Activated CD4-positive, alpha-beta T cell treated with anti-CD3 and anti-CD28 coated beads, Interleukin-2, amount 50 U/mL, for 1 hour (primary cell): ENCODE measurements at places on chromosomes 3 and 15.

DNA sequence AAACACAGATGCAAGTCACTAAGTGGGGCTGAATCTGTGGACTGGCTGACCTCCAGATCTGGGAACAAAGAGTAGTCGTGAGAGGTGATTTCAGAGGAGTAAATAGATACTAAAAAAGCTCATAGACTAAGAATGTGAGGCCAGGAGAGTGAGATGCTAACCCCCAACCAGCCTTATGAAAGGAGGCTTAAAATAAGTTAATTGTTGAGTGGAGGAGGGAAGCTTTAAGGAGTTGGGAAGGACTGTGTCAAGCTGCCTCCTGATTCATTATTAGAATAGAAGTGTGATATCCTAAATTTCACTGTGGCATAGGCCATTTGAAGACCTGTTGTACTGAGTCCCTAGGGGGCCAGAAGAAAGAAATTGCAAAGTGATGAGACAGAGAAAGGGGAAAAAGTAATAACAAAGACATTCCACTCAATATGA is 107.6 kb downstream of the RBPMS2 start:
- no peak for DNase-seq

- no peak for DNase-seq
Measured at GRCh38 chr3:179181993-179182551, 33.9 kb downstream of the PIK3CA start.

DNA sequence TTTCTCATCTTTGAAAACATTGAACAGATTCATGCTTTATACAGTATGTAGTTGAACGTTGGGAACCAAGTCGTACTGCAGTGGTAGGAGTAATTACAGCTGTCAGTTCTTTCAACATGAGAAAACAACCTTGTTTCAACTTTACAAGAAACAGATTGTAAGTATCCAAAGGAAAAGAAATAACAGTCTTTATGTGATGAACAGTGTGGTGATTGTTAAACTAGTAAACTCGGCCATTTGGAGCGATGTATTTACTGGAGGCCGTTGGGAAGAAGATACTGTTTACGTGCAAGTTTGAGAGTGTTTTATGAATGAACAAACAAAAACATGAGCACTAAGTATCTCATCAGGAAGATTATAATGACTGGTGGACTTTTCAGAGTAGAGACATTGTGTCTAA is 48.4 kb downstream of the EPHA3 start:
- no peak for DNase-seq

- DNase-seq: no peak
Measured at GRCh38 chr3:48960841-48961413, 29.1 kb upstream of the P4HTM start.

DNA sequence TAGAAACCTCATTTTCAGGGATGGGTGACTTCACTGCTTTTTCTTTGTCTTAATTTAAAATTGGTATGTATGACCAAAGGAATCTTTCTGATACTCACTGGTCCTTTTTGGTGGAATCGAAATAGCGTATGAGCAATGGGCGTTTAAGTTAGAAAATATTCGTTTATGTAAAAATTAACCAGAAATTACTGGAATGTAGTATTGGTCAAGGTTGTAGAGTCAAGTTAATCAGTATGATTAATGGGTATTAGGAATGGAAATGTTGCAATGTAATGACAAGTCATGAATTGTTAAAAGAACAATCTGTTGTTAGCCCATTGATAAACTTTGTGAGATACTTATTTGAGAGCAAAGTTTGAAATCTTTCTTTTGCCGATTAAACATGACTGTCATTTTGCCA is 36.9 kb downstream of the AKAP13 start:
- no peak for DNase-seq

GRCh38 chr3:66507423-66508260 is 6.8 kb upstream of the LRIG1 start:
- no peak for DNase-seq

GRCh38 chr3:11582191-11582968 is 61.3 kb downstream of the VGLL4 start:
- no peak for DNase-seq

- no peak for DNase-seq
Measured at GRCh38 chr15:94186770-94187331, 44.5 kb upstream of the MCTP2 start.

GRCh38 chr3:187082758-187083375 is 56.4 kb downstream of the RPL39L start:
- no peak for DNase-seq

DNA sequence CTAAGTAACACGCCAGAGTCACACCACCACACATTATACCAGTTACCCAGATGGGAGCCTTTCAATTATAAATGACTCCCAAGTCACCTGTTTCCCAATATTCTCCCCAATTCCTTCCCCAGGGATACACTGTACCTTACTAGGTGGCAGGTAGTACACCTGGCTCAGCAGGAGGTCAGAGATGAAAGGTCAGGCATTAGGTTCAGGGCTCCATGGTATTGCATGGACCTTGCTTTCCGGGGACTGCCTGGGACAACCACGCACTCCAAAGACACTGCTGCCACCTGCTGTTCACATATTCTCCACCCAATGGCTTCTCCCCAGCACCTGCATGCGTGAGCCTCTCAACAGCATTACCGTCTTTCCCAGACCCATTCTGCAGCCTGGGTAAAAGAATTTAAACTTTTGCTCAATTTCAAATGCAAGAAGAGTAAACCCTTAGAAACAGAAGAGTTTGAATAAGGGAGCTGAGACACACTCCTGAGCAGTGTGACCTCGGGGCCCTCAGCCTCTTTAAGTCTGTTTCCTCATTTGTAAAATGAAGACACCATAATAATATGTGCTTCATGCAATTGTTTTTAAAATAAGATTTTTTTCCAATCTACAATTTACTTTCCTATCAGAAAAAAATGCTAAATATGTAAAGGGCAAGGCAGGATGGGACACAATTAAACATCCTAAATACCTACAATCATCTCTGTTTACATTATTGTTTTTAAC is 28.0 kb upstream of the LACTB start:
- peak; percentile 66 for DNase-seq

DNA sequence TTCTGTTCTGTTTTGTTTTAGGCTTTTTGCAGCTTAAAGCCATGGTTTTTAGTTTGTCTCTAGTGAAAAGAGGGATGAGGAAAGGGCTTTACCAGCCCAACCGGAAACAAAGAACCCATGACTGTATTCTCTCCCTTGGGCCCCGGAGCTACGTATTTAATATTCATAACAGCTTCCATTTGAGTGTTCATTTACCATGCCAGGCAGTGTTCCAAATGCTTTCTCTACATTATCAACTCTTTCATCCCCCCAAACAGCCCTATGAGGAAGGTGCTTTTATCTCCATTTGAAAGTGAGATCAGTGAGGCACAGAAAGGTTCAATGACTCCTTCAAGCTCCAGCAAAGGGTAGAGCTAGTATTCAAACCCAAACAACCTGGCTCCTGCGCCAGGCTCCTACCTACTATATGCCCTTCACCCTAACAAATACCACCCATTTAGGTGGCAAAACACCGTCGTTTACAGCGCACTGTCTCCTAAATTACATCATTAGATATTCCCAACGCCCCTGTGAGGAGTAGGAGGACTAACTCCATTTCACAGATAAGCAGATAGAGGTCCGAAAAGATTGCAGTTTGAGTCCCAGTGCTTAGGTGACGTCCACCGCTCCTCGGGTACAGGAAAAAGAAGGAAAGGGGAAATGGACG is 27.9 kb downstream of the GTPBP8 start:
- peak; percentile 9 for DNase-seq

DNA sequence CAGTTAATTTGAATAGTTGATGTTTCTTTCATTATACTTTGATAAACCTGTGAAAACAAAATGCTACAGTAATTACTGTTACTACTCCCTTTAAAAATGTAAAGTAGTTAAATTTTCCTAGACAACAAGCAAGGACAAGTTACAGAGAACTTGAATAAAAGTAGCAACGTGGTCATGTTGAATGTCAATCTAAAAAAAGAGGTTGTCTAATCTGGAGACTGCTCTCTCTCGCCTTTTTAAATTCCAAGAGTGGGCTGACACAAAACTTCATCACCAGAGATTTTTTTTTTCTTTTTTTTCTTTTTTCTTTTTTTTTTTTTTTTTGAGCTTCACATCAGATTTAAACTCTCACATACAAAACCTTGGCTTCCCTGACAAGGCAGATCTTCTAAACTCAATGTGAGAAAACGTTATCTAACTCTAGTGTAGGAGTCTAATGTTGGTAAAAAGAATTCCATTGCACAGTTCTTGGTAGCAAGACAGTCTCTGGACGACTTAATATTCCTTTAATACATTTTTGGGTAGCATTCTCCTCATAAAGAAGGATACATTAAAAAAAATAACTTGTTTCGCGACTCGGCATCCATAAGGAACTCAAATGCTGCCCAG is 4.1 kb downstream of the FOXP1 start:
- DNase-seq: no peak

DNA sequence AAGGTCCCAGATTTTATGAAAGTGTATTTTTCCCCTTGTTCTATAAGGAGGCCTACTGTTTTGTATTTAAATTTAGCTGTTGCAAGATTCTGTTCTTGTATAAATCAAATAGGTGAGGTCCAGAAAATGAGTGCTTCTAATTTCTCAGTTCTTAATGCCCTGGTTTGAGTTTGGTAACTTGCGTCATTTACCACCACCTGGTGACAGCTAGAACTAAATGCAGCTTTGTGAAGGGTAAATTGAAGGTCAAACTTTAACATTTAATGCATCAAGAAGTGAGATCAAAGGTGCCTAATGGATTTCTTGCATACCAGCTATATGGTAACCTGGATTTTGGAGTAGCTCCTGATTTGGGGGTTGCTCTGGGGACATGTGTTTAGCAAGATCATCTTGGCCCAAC is 50.7 kb upstream of the POLR2M start:
- DNase-seq: no peak

DNA sequence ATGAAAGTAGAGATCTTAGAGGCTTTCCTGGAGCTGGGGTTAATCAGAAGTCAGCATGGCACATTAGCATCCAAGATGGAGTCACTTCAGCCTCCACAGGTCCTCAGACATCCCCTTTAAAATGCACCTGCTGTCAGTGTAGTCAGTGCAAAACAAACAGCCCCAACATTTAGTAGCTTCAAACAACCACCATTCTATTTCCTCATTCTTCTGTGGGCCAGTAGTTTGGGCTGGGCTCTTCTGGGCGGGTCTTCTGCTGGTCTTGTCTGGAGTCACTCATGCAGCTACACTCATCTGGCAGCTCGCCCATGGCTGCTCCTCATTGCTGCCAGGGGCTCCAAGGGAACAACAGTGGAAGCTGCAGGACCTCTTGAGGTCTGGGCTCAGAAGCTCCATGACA is 99.9 kb downstream of the TLE3 start:
- no peak for DNase-seq

GRCh38 chr15:48603922-48604321 is 41.6 kb downstream of the FBN1 start:
- no peak for DNase-seq

GRCh38 chr3:21462141-21462540 is 288.9 kb downstream of the ZNF385D start:
- DNase-seq: no peak

GRCh38 chr3:112320691-112321090 is 12.3 kb upstream of the CD200 start:
- DNase-seq: no peak

GRCh38 chr3:117128872-117129271 is 419.3 kb downstream of the TUSC7 start:
- DNase-seq: no peak

DNA sequence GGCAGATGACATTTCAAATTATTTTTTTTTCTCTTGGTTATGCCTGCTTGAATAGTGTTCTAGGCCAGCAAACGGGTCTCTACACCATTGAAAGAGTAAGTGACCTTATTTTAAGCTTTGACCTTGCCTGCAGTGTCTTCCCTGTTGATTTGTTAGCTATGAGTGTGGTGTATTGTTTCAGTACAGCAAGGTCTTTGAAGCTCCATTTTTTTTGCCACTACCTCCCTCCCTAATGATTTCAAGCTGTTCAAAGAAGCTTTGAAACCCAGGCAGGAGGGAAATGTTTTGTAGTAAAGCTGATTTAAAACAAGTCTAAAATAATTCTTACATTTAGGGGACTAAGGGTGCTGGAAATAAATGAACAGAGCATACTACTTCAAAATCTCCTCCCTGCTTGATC is 1249.8 kb downstream of the ROBO1 start:
- DNase-seq: no peak

GRCh38 chr3:58193682-58194407 is 16.9 kb downstream of the DNASE1L3 start:
- DNase-seq: no peak

- DNase-seq: no peak
Measured at GRCh38 chr3:38648659-38649499, 608 bp downstream of the SCN5A start.

- no peak for DNase-seq
Measured at GRCh38 chr15:70650567-70651302, 112.6 kb downstream of the UACA start.

GRCh38 chr3:11120091-11120805 is 34.0 kb upstream of the HRH1 start:
- no peak for DNase-seq

- DNase-seq: no peak
Measured at GRCh38 chr3:184022323-184022722, 4.6 kb upstream of the ABCC5 start.

GRCh38 chr15:31150732-31151231 is 49.3 kb upstream of the TRPM1 start:
- no peak for DNase-seq

DNA sequence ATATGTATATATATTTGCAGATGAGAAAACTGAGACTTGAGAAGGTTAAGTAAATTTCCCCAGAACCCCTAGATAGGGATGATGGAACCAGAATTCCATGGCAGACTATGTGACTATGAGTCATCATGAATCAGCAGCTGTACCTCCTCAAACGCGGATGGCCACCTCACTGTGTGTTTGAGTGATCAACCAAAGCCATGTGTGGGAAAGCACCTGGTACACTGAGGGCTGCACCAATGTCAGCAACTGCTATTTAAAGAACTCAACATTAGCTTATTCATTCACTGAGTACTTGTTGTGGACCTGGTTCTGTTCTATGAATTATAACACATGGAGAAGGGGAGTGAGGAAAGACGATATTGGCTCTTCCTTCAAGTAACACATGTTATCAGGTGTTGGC is 377.0 kb downstream of the GAP43 start:
- no peak for DNase-seq
